ENCODE measurements at places on chromosomes 2 and 18.

- no peak for DNase-seq
These were observed 12.2 kb downstream of the TM4SF20 start for GRCh38 chr2:227366769-227367426.

DNA sequence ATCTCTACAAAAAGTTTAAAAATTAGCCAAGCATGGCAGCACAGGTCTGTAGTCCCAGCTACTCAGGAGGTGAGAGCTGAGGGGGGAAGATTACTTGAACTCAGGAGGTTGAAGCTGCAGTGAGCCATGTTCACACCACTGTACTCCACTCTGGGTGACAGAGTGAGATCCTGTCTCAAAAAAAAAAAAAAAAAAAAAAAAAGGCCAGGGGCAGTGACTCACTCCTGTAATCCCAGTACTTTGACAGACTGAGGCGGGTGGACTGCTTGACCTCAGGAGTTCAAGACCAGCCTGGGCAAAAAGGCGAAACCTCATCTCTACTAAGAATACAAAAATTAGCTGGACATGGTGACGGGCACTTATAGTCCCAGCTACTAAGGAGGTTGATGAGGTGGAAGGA is 37.0 kb downstream of the PUM2 start:
- DNase-seq, result no peak

DNA sequence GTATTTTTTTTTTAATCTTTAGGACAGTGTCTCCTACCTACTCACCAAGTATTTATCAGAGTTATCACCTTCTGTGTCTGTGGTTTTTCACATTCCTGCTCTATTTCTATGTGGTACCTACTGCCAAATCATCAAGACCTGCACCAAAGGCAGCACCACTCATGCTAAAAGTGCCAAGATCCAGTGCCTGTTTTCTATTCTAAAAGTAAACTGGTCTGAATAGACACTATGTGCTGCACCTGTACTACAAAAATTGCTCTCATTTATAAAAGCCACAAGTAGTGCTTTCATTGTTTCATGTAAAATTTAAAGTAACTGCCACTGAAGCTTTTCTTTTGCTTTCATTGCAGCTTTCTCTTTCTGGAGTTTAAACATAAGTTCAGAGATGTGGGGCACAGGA is 103.9 kb upstream of the GULP1 start:
- no peak for DNase-seq

GRCh38 chr2:80217446-80217845 is 87.1 kb downstream of the LRRTM1 start:
- no peak for DNase-seq

DNA sequence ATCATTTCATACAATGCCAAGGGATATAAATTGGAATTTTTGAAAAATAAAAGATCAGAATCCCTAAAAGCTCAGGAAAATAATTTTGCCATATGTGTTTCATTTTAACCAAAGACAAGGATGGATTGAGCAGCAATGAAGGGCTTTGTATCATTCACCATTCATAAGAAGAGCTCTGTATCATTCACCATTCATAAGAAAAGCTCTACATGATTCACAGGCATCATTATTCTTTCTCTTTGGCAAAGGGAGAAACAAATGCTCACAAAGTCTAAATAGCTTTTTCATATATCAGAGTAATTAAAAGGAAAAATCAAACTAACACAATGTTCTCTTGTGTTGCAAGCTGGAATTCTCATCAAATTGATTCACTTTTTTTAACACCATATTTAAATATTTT is 169.1 kb upstream of the MC4R start:
- no peak for DNase-seq

DNA sequence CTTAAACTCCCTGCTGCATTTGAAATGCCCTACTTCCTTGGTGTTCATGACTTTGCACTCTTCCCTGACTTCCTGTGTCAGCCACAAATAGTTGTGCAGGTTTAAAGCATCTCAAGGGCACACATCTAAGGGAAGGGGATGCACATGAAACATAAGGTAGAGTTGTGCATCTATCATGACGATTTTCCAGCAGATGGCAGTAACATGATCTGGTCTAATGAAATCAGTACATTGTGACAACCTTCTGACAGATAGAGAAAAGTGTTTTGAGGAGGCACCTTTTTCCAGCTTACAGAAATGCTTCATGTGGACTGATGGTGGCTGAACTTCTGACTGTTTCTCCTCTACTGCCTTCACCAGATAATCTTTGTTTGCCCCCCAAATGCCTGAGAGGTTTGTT is 238.9 kb downstream of the XIRP2 start:
- DNase-seq, result peak; percentile 82

- no peak for DNase-seq
These were observed 7.4 kb downstream of the SP9 start for GRCh38 chr2:174341995-174342685.

DNA sequence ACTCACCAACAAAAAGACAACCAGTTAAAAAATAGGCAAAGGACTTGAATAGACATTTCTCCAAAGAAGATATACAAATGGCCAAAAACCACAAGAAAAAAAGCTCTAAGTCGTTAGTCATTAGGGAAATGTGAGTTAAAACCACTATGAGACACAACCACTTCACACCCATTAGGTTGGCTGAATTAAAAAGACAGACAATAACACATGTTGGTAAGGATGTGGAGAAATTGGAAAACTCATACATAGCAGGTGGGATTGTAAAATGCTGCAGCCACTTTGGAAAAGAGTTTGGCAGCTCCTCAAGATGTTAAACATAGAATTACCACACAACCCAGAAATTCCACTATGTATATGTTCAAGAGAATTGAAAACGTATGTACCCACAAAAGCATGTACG is 117.6 kb upstream of the SPATS2L start:
- no peak for DNase-seq

Data from NCI-H82 (cell line).